Upper lobe of left lung (tissue), 6 donors: ENCODE measurements at places on chromosomes 11 and 22.

GRCh38 chr11:100512475-100512874, 174.6 kb upstream of the ARHGAP42 start:
- no peak for DNase-seq

- peak; percentile 88 for DNase-seq
Measured at GRCh38 chr11:118194835-118195627, 18.6 kb upstream of the SCN2B start.

GRCh38 chr11:124861670-124862069, 3.6 kb upstream of the ROBO3 start:
- DNase-seq: no peak

DNA sequence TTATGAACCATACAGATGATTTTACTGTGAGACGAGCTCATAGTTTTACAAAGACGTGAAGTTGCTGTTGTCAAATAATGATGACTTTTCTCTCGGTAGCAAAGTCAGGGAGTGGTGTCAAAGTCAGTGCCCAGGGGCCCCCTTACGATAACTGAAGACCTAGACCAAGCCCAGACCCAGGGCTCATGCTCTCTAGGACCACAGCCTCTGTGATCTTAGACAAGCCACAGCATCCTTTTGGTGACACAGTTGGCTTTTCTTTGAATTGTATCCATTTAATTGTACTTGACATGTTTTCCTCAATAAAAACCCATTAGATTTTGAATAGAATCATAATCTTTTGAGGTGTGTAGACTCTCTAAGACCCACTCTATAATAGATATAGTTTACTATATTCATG, 17.9 kb upstream of the POGLUT3 start:
- no peak for DNase-seq

DNA sequence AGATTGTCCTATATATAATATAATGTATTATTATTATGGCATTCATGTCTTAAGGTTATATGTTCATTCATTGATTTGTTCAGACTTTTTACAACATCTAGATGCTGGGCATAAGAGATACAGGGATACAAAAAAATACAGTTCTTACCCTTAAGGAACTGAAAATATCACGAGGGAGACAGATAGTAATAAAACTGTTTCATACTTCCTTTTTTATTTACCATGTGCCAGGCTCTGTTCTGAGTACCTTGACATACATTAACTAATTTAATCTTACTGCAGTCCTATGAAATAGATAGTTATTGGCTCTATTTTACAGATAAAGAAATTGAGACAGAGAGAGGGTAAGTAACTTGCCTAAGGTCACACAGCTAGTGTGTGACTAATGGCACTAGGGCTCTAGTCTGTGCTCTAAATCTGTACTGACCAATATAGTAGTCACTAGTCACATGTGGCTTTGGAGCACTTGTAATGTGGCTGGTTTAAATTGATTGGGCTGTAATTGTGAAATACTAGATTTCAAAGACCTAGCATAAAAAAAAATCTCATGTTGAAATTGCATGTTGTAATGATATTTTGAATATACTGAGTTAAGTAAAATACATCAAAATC, 21.3 kb downstream of the TRIM44 start:
- no peak for DNase-seq

- no peak for DNase-seq
Measured at GRCh38 chr11:75432911-75433321, at the start of gene KLHL35. TSS of gene KLHL35 (minus strand) at chr11:75433203. CDS start at chr11:75430629, 2,574 bp downstream.

DNA sequence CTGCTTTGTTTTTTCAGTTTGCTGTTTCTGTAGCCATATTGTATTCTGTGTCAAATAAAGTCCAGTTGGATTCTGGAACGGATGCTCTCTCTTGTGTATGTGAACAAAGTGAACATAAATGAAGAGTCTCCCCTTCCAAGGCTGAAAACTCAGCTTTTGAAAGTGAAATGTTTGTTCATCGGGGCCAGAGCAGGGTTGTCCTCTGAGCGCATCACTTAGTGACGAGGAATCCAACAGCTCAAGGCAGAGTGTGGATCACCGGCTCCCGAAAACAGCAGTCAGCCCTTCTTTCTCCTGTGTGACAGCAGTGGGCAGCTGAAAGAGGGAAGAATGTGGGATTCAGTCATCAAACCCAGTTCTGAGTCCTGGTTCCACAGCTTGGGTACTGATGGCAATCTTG, 21.4 kb downstream of the RBX1 start:
- no peak for DNase-seq

DNA sequence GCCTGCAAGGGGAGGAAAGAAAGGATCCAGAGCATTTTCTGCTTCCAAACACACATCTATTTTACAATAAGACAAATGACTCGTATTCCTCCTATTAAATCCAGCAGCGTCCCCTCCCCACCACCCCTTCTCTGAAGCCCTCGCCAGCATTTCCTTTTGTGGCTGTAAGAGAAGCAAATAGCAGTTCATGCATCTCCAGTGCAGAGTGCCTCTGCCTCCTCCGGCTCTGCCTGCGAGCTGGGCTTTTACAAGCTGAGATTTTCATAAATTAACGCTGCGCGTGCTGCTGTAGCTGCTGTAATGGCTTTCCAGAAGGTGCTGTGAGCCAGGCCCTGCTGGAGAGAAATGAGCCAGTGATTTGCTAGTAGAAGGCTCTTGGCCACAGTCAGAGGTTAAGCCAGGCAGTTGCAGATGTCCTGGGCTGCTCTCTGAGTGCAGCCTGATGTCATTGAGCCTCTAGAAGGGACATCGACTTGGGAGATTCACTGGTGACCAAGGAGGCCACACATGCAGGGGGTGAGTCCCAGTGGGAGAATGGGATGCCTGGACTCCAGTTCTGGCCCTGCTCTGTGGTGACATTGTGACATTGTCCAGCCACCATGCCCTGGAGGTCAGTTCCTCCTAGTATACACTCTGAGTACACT, 134.5 kb upstream of the NAV2 start:
- DNase-seq: no peak

DNA sequence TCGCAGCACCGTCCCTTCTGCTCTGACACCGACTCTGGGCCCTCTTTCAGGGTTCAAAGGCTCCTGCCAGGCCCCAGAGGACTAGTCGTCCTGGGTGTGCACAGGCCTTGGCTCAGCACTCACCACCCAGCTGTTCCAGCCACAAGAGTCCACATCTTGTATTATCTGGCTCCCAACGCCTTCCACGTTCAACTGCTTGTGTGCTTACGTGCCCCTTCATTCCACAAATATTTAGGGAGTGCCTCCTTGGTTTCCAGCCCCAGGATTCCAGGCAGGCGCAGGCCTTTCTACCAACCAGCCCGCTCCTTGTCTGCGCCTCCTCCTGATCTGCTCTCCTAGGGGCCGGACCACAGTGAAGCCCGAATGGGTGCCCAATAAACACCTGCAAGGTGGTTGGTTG, 70.9 kb downstream of the SCUBE1 start:
- DNase-seq: no peak

DNA sequence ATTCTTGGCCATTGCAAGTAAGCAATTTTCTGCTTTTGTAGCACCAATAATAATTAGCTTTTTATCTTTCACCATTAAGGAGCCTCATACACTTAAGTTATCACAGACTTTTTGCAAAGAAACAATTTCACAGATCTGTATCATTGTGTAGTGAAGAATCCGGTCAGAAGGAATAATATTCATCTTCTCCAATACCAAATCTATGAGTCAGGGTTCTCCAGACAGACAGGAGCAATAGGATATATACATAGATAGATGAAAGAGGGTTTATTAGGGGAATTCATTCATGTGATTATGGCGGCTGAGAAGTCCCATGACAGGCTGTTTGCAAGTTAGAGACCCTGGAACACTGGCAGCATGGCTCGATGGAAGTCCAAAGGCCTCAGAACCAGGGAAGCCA, 82.9 kb upstream of the UBASH3B start:
- DNase-seq: no peak

DNA sequence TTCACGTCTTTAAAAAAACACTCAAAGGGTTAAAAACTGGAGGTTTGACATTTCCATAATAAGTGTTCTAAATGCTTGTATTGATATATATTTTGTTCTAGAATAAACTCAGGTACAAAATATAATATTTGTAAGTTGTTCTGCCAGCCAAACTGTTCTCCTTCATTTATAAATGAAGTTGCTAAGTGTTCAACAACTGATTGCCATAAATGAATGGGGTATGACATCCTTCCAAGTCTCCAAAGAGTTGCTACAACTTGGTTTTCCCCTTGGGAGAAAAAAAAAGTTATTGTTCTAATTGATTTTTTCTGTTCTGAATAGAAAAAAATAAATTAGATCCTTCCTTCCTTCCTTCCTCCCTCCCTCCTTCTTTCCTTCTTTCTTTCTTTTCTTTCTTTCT, 65.4 kb upstream of the BLID start:
- DNase-seq: no peak

DNA sequence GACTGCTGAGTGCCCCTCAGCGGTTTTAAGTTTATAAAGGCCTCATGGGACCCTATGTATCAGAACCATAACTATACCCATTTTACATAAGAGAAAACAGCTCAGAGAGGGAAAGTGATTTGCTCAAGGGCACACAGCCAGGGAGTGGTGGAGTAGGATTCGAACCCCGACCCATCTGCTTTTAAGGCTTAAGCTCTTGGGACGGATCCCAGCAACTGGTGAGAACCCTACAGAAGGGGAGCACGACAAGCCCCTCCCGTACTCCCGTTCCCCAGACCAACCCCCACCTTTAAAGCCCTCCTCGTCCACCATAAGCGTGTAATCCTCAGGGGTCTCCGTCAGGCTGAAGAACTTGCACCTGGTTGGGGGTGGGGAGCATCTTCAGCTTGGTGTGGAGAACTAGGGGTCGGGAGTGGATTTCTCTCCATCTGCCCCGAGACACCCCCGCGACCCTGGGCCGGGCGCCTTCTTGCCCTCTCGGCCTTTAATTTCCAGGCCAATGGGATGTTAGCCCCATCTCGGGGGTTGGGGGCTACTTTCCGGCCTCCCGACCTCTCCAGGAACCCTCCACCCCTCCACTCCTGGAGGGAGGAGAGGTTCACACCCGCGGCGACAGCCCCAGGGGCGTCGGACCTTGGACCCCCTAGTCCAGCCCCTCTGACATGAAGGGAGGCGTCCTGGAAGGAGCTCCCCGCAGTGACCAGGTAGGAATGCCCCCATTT, 725 bp downstream of the CASTOR1 start:
- DNase-seq: peak; percentile 86

DNA sequence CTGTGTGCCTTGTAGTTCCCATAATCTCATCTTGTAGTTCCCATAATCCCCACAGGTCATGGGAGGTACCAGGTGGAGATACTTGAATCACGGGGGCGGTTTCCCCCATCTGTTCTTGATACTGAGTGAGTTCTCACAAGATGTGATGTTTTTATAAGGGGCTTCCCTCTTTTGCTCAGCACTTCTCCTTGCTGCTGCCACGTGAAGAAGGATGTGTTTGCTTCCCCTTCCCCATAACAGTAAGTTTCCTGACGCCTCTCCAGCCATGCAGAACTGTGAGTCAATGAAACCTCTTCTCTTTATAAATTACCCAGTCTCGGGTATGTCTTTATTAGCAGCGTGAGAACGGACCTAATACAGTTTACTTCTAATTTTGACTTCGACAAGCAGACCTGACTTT, 14.0 kb upstream of the SMIM38 start:
- DNase-seq: no peak

DNA sequence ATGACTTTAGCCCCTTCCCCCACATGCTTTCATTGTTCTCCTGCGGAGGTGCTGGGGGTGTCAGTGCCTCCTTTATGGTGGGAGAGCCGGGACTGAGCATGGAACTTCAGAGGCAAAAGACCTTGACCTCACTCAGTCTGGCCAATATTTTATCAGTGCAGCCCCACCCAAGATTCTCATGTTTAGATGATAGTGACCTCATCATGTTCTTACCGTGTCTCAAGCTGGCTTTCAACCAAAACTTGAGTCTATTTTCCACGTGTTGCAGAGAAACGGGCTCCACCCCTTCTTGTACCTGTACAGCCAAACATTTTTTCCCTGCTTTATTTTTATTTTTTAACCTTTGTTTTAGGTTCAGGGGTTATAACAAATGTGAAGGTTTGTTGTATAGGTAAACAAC, 47.7 kb upstream of the NECTIN1 start:
- no peak for DNase-seq

DNA sequence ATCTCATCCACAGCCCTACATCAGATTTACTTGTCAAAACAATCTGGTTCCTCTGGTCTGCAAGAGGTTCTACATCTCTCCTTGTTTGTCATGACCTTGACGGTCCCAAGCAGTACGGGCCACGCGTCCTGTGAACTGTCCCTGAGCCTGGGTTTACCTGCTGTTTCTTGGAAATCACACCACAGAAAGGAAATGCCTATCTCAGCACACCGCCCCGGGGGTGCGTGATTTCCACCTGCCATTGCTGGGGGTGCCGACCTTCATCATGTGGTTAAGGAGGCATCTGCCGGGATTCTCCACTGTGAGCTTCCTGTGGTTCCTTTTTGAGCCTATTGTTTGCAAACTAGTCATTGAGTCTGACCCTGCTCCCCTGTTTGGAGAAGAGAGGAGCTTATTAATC, 1363.4 kb downstream of the BRD1 start:
- DNase-seq: peak; percentile 5

DNA sequence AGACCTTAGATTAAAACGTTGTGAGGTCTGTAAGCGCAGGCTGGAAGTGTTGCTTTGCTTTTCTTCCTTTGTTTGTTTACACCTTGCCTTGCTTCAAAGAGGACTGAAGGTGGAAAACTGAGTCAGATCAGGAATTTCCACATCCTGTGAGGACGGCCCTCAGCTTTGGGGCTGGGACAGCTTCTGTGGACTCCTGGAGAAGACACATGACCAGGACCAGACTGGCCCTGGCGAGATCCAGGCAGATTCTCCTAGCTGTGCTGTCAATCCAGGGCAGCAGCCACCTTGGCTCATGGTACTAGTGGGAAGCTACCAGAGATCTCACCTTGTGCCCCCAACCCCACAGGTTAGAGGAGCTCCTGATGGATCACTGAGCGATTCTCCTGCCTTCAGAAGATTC, 1461.9 kb downstream of the TBC1D22A start:
- DNase-seq: no peak

GRCh38 chr11:69831985-69832384, 12.8 kb upstream of the FGF3 start:
- DNase-seq: no peak

DNA sequence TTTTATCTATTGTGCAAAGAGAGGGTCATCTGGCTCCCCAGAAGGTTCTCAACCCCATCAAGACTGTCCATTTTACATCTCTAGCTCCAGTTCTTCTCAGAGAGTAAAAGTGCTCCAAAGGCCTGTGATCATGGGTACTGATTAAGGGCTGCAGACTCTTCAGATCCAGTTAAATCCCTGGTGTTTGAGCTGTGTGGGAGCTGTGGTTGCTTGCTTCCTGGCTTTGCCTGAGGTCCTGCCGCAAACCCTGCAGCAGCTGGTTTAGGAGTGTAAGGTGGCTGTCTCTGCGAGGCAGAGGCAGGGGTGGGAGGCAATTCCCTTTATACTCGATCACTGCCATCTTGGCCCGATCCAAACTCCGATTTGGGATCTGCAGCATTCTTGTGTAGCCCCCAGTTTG, 1.2 kb downstream of the MRPL17 start:
- DNase-seq: no peak
